NCI-H187 treated with DMSO at 0.1 percent for 48 hours (cell line): ENCODE measurements at places on chromosomes 6 and 20.

DNA sequence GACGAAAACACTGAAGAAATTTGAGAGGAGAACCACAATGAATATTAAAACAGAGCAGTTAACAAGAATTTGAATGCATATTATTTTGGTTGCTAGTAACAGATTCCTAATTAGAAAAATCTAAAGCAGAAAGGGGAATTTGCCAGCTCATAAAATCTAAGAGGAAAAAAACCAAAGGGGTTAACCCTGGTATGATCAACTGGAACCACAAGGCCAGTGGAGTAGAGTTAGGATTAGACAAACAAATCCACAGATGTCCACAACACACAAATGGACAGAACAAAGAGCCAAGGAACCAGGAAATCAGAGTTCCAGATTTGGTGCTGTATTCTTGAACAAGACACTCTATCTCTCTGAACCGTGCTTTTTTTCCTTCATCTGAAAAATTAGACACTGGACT, 195.0 kb downstream of the TASP1 start:
- no peak for DNase-seq

- peak; percentile 4 for DNase-seq
These were observed 2.8 kb downstream of the SLC12A5 start for GRCh38 chr20:46031701-46032254.

DNA sequence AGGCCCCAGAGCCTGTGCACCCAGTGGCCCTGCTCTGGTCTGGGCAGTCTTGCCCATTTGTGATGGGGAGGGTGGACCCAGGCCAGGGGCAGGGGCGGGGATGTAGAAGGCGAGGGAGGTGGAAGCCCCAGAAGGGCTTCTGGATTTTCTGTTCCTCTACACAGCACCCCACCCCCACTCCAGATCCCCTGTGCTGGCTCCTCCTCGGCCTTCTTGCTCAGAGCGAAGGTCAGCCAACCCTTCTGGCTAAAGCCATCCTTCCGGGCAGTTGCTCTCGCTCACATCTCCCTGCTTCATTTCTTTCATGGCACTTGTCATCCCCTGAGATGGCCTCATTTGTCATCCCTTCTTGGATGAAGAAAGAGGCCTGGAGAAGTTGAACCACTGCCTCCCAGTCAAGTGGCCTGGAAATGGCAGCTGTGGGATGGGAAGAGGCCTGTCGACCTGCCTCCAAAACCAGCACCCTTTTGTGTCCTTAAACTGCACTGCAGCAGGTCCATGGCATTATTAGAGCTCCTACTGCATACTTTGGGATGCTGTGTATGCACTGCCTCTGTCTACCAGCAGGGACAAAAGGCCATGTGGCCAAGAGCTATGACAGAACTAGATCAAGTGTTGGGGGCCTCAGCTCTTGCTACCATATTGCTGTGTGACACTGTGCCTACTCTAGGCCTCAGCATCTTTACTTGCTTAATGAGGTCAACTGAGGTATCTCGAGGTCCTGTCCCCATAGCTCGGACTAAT, 19.9 kb downstream of the PEDS1 start:
- DNase-seq: no peak

GRCh38 chr6:142721215-142721920, 223.6 kb downstream of the HIVEP2 start:
- no peak for DNase-seq

GRCh38 chr20:55557191-55557590, 448.1 kb downstream of the CBLN4 start:
- no peak for DNase-seq
